SJSA1 (cell line): ENCODE measurements at places on chromosomes 1 and 21. TPM values are rescaled to one million over a fixed set of nuclear protein-coding genes. Genes with fewer than 3 reads are reported as not detected.

GRCh38 chr1:220457957-220458609 is 69.9 kb upstream of the MARK1 start:
- DNase-seq = no peak

Gene GPR161
- total RNA-seq = 9.6 and 9.8 TPM in 2 replicates

DNA sequence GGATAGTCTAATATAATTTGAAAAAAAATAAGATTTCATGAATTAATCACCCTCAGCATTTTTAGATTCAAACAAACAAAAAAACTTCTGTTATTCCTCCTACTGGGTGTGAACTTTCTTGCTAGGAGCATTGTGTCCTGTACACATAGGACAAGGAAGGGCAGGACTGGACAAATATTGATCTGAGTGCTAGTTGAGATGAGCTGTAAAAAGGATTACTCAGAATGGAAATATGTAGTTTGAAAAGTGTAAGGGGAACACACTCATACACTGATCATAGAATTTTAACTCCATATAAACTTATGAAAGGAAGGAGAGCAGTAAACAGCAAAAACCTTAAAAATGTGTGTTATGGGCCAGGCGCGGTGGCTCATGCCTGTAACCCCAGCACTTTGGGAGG is 156.5 kb upstream of the ZNF648 start:
- DNase-seq = no peak

DNA sequence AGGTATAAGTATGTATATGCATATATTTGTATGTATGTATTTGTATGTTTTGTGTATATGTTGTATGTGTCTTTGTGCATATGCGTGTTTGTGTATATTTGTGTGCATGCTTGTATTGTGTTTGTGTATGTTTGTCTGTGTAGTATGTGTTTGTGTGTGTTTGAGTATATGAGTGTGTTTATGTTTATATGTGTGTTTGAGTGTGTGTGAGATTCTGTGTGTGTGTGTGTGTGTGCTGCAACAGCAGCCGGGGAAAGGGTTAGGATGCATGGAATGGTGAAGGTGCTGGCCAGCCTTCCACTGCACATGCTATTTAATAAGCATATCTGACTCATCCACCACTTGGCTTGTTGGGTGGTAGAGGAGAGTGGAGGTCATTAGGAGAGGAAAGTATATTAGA is 46.6 kb upstream of the RAB4A start:
- DNase-seq = peak; percentile 56

- DNase-seq = no peak
Measured at GRCh38 chr1:216686860-216687766, 36.1 kb downstream of the ESRRG start.

DNA sequence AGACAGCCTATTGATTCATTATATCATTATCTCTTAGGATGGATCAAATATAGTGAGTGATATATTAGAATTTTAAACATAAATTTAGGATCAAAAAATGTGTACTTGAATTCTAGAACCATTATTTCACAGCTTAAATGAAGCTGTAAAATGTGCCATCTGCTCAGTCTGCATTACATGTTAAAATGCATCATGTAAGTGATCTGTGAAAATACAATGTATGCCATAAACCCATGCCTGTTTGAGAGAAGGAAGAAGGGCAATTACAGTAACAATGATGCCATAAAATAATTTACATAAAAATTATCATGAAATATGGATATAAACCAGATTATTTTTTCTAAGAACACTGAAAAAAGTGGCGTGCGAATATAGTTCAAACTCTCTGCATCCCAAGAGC is 1066.0 kb upstream of the ADGRL4 start:
- no peak for DNase-seq

- no peak for DNase-seq
Measured at GRCh38 chr1:167711797-167712196, 10.0 kb upstream of the MPZL1 start.

GRCh38 chr1:46408356-46409062 is 14.4 kb downstream of the FAAH start:
- DNase-seq = no peak

DNA sequence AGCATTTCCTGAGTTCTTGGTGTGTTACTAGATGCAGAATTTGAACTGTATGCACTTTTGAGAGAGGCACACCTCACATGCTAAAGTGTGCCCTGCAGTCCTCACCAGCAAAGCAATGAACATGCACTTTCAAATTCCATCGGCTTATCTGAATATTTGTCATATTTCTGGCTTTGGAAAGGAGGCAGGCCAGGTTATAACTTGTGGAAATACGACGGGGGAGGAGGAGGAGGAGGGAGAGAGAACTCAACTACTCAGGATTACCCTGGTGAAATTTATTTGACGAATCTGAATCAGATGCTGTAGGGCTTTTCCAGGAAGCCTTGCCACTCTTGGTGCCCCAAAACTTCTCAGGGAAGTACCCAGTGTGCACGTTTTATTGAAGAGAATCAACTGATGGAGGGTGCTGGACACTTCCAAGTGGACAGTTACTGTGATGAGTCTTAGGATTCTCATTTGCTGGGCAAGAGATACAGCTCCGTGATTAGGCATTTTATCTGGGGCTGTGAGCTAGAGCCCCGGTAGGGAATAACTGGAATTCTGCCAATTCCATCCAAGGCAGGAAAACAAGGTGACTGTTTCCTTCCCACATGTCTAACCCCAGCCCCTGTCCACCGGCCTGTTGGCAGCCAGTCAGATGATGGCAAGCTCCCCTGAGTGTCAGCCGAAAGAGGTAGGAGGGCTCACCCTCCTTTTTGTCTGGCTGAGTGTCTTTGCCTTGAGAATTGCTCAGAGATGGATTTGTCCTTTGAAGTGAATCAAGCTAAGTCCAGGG is 3.8 kb downstream of the PDPN start:
- DNase-seq = peak; percentile 52

DNA sequence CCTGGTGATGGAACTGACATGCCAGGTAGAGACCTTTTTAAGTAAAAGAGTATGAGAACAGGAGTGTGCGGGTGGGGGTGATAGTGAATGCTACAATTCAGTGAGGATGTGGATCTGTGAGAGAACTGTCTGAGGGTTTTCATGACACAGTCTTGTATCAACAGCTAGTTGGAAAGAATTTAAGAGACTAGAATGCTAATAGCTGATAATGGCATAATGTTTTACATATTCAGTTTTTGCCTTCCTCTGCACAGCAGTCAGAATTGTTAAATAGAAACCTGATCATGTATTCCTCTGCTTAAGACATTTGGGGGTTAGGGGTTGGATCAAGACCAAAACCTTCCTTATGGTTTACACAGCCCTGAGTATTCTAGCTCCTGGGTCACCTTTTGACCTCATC is 152.8 kb upstream of the ZRANB2 start:
- no peak for DNase-seq

Gene AKR7A2
- 79.7 and 94.5 TPM in 2 replicates for total RNA-seq

DNA sequence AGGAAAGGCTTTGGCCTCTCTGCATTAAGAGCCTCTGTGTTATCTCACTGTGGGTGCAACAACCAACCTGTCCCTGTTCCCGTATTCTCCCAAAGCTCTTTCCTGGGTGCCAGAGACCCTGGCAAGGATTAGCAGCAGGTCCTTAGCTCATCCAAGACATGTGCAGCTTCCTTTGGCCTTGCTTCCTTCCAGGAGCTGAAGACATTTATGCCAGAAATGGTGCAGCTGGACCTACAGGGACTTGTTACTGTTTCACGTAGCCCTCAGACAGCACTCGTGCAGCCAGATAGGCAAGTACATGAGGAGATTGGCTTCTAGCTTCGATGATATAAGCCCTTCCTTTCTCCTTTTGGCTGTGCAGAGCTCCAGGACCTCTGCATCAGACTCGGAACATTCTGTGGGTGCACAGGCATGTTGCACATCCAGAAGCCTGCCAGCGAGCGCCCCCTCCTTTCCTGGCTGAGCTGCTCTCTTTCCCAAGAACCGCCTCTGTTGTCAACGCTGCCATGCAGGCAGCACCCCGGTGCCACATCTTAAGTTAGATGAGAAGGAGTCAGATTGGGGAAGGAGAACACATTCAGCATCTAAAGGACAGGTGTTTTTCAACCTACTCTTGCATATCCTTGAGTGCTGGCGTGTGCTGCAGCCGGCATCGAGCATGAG is 284.5 kb upstream of the PLXNA2 start:
- no peak for DNase-seq

Gene LRRC8D
- total RNA-seq = 19.5 and 23.2 TPM in 2 replicates

DNA sequence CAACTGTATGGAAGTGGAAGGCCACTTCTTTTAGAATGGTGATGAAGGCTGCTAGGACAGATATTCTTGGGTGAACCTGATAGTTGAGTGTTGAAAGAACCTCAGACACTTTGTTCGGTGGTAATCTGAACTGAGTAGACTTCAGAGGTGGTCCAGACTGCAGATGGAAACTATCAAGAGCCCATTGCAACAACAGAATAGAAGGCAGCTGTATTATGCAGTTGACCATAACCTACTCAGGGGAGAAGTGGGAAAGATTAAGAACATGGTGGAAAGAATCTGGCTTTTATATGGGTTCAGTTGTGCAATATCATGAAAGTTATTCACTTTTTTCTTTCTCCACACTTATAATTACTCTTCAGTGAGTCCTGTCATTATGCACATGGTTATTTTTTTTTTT is 194.0 kb downstream of the KCNK2 start:
- DNase-seq = no peak

DNA sequence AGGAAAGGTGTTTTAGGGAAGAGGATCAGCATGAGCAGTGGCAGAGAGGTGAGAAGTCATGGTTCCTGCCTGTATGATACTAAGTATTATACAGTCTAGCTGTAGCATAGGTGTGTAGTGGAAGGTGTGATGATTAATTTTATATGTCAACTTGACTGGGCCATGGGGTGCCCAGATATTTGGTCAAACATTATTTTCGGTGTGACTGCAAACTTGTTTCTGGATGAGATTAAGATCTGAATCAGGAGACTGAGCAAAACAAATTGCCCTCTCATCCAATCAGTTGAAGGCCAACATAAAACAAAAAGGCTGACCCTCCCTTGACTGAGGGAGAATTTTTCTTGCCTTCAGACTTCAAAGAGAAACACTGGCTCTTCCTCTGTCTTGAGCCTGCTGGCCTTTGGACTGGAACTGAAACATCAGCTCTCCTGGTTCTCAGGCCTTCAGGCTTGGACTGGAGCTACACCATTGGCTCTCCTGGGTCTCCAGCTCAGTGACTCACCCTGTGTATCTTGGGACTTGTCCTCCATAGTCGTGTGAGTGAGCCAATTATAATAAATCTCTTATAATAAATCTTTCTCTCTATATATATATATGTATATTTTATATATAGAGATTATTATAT is 6.8 kb upstream of the CDC42 start:
- no peak for DNase-seq

Gene RHD
- not detected in 2 replicates for total RNA-seq

DNA sequence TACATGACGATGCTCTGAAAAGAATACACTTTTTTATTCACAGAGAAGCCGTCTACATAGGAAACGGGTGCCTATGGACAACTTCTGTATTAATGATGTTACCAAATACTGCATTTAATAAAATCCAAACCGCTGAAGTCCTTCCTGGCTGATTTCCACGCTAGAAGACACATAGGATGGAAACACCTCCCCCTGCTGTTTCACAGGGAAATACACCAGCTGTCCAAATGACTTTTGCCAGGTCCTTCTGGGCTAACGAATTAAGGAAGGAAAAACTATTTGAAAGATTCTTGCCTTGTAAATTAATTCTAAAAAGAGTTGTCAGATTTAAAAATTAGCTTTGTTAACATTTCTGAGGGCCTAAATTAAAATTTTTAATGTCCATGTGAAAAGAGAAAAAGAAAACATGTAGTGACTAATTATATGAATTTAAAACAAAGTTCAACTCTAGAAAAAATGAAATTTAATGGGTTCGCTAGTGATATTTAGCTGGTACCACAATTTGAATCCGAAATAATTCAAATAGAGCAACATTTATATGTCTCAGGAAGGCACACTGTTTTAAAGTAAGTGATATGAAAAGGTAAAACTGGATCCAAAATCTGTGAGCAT is 146.0 kb downstream of the RERE start:
- peak; percentile 62 for DNase-seq

DNA sequence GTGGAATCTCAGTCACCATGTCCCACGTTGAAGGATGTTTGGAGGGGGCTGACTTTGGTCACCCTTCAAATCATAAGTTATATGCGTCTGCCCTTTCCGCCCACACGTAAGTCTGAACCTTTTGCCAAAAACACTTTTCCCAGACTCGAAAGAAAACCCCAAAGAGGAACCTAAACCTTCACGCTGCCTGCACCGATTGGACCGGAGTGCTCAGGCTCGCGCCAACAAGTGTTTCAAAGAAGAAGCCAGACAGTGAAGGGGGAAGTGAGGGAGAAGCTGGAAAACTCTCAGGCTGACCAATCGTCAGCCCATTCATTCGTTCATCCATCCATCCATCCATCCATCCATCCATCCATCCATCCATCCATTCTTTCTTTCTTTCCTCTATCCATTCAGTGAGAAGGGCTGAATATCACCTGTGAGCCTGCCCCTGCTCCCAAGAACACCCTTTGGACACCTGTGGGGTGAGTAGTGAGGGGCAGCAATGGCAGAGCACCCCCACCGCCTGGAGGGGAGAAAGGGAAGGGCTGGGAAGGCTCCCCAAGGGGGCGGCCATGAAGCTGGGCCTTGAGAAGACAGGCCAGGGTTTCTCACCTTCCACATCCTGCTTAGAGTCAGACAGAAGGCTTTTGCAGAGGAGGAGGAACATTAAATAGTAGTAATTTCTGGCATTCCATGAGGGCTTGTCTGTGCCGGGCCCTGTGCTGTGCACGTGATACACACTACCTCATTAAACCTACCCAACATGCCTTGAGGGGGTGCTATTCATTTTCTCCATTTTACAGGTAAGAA is 27.1 kb upstream of the RUNX3 start:
- no peak for DNase-seq
